Stimulated activated CD4-positive, alpha-beta T cell treated with anti-CD3 and anti-CD28 coated beads, Interleukin-12 subunit alpha, Interleukin-12 subunit beta, amount 100 ng/mL, for 48 hours (primary cell): ENCODE measurements at places on chromosomes 1 and 21.

- DNase-seq: no peak
Measured at GRCh38 chr1:13931226-13931625, 231.2 kb downstream of the PRDM2 start.

DNA sequence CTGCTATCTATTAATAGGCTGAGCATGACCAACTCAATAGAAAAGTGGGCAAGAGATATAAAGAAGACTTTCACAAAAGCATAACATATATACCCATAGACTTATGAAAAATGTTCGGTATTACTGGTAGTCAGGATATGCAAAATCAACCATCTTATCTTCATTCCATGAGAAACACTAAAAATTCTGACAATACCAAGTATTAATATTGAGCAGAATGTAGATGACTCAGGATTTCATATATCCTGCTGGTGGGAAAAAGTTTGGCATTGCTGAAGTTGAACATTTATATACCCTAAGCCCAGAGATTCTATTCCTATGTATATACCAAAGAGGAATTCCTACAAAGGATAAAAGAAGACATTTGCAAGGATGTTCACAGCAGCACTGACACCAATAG, 138.3 kb downstream of the CLEC20A start:
- no peak for DNase-seq

GRCh38 chr1:201269281-201269680, 14.0 kb upstream of the PKP1 start:
- no peak for DNase-seq

GRCh38 chr1:15424146-15424667, 14.0 kb upstream of the CTRC start:
- DNase-seq: no peak

- DNase-seq: no peak
Measured at GRCh38 chr1:166844791-166845190, 5.5 kb downstream of the POGK start.
